Left colon (tissue), 2 donors: ENCODE measurements at places on chromosomes 7 and 10.

DNA sequence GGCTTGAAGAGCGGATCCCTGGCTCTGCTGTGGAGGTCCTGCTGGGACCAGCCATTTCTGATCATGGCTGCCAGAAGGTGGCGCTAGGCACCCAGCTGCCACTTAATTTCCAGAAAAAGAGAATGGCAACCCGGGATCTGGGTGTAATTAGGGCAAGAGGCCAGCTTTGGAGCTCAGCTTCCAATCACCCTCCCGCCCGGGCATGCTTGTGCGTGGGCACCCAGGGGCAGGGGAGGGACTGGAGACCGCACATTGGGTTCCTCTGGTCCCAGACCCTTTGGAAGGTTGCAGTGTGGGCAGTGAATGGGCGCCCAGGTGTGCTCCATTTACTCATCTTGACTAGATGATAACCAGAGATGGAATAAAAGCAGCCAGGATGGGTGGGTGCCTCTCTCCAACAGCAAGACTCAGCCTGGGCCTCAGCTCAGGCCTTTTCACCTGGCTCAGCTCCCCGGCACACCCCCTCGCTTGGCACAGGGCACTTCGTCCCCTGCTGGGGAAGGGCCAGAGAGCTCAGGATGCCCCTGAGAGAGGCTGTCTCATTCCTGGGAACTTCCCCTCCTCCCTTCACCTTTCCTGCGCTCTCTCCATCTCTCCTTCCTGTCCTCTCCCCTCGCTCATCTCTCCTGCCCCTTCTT lies 14.7 kb downstream of the FAM241B start:
- DNase-seq = peak; percentile 29

DNA sequence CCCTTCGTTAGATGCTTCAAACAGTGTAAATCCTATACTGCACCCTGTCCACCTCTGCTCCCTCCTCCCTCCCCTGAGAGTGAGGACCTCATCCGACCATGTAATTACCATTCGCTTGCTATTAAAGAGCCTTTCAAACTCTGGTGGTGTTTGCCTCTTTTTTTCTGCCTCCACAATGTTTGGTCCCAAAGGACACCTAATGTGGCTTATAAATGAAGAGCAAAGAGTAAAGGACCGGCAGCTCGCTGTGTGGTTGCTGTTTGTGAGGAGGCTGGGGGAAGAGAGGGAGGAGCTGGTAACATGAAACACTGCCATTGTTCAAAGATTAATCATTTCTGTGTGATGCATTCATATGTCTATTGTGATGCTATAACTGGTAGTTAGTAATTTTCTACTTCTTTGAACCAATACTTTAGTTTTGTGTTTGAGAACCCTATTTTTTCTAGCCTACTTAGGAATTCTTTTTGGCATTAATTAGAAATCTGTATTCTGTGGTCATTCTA lies 27.9 kb downstream of the MTURN start:
- DNase-seq = no peak

- DNase-seq = no peak
These were observed 77.6 kb downstream of the RNF216 start for GRCh38 chr7:5703572-5704533.

GRCh38 chr7:85695533-85695932 lies 508.7 kb upstream of the SEMA3D start:
- no peak for DNase-seq

GRCh38 chr7:2619116-2619515 lies 12.7 kb upstream of the TTYH3 start:
- no peak for DNase-seq

DNA sequence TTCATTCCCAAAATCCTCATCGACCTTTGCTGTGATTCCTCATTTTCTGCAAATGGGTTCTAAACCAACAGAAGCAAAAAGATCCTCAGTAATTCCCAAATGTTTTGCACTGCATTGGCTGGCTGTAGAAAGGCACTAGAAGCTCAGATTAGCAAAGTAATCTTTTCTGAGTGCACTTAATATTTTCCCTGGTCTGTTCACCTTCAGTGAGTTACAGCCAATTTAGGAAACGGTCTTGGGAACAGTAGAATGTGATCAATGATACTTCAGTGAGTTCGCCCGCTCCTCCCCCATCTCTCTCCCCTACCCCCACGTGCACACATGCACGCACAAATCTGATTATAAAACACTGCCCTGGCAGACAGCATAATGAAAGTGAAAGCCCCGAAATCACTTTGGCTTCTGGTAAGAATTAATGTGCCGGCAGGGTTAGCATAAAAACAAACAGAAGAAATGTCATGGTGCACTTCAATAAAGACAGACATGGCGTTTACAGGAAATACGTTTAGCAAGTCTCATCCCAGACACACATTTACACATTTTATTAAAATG lies 201.3 kb upstream of the CDCA7L start:
- no peak for DNase-seq

DNA sequence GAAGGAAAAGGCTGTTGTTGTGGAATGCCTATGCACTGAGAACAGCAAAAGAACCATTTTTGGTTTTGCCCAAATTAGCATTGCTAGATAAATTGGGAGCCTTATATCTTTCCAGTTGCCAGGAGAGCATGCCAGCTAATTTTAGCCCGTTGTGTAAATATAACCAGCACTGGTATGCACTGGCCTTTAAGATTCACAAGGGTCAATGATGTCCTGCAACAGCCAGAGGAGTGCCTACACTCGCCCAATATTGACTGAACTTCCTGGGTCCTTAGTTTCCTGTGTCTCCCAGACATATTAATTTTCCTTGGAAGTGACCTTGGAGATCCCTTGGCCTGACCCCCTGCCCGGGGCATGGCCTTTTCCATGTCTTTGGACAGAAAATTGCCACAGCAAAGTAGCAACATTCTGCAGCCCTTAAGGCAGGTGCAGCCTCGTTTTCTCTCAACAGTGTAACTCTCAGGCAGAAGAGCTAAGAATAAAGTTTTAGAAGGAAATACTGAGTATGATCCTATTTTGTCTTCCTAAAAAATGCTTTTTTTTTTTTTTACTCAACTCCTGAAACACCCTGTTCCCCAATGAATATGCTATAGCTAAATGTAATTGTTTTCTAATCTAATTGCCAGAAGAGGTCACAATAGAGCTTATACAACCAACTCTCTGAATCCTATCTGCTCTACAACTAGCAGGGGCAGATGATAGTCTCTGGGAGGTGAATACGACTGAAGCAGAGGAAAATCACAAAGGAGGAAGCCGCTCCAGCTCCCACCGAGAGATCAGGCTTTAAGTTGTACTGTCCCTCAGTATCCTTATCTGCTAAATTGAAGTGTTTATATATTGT lies 131.9 kb upstream of the PCGF5 start:
- DNase-seq = no peak

DNA sequence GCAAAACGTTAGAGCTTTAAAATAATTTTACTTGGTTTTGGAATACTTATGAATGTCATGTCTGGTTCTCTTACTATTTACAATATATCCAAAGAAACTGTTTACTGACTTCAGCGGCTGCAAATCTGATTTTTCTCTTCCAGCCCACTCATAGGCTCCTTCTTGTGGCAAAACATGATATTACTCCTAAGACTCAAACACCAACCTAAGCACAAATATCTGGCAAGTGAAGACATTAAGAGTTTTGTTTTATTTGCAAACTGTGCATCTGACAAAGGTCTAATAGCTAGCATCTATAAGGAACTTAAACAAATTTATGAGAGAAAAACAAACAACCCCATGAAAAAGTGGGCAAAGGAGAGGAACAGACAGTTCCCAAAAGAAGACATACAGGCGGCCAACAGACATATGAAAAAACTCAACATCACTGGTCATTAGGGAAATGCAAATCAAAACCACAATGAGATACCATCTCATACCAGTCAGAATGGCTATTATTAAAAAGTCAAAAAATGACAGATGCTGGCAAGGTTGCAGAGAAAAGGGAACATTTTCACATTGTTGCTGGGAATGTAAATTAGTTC lies 20.3 kb upstream of the GJC3 start:
- no peak for DNase-seq

DNA sequence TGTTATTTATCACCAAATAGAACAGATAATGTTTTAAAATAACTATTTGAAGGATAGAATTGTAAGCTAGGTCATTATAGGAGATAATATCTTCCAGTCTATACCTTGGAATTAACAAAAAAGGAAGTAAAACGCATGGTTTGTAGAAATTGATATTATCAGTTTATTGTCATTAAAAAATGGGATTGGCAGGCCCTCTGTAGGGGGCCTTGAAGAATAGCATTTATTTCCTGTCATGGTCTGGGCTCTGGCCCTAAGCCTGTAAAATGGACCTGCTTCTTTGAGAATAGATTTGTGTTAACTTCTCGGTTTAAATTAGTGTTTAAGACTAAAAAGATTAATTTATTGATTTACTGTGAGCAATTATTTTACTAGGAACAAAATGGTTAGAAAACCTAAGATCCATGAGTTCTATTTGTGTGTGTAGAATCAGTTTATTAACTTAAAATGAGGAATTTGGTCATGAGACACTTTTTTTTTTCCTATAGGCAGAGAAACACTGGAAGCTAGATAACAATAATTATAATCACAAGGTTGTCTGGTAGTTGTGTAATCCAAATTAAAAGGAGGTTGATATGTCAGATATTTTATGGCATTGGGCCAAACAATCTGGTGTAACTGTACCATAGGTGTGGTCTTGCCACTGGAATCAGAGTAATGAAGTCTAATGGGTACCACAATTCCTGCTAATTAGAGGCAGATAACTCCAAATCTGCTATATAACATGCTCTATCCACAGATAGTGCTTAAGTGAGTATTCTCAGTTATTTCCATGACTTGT lies 197.4 kb upstream of the FOXP2 start:
- DNase-seq = no peak

DNA sequence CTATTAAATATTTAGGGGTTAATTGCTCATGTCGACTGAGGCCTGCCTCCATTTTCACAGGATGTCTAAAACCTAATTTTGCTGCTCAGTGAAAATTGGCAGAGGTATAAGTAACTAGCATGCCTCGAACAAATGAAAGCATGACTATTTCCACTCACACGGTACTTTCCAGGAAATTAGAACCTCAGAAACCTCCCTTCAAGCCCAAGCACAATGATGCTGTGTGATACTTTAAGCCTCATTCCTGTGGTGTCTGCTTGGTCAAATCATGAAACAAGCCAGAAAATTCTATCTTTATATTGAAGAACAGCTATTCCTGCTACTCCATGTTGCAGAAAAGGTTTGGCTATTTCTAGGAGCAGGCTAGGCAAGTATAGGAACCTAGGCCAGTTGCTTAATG lies 203.0 kb downstream of the SORCS3 start:
- DNase-seq = no peak

GRCh38 chr7:94530109-94530508 lies 20.5 kb downstream of the CASD1 start:
- no peak for DNase-seq

DNA sequence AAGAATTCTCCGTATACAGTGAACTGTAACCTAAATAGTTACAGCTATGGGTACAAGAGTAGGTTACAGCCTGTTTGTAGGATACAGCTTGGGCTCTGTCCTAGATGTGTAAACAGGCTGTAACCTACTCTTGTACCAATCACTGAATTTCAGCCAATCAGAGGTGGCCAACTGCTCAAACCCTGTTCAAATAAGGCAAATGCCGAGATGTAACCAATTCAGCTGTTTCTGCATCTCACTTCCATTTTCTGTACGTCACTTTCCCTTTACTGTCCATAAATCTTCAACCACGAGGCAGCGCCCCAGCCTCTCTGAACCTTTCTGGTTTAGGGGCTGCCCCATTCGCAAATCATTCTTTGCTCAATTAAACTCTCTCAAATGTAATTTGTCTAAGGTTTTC lies 8.3 kb upstream of the MMP21 start:
- DNase-seq = no peak

DNA sequence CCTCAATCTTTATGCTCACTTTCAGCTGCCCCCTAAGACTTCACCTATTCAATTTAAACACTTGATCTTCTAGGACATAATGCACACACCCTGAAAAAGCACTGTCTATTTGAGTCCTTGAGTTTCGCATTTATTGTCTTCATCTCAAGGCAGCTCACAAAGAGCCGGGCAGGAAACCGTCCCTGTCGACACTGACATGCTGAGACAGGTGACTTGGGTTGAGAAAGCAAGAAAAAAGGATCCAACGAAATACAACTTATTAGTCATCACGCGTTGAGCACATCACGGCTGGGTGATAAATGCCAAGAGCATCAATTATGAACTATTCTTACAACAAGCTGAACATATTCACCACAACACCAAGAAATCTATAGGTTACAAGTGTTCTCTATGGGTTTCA lies 91.1 kb downstream of the CALN1 start:
- no peak for DNase-seq

DNA sequence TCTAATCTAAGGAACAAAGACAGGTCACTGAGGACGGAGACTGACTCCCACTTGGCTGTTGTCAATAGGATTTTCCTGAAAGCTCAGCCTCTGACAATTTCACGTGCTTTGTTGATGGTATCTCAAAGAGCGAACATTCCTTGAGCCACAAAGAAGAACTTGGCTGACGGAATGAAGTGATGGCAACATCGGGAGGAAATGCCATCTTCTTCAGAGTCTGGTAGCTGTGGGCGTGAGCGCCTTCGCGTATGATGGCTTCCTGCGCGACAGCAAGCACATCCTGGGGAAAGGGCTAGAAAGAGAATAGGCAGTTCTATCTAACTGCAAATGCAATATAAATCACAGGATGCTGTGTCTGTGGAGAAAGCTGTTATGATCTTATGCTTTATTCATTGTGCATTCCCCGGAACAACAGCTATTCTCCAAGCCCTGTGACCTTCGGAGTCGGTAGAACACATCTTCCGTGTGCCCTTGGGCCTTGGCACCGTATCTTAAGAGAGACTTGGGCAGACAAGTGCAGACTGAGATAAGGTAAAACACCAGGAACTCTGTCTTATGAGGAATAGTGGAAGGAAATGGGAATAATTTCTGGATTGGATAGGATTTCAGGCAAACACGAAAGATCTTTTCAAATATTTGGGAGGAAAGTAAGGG lies 19.6 kb upstream of the GTPBP4 start:
- DNase-seq = no peak

DNA sequence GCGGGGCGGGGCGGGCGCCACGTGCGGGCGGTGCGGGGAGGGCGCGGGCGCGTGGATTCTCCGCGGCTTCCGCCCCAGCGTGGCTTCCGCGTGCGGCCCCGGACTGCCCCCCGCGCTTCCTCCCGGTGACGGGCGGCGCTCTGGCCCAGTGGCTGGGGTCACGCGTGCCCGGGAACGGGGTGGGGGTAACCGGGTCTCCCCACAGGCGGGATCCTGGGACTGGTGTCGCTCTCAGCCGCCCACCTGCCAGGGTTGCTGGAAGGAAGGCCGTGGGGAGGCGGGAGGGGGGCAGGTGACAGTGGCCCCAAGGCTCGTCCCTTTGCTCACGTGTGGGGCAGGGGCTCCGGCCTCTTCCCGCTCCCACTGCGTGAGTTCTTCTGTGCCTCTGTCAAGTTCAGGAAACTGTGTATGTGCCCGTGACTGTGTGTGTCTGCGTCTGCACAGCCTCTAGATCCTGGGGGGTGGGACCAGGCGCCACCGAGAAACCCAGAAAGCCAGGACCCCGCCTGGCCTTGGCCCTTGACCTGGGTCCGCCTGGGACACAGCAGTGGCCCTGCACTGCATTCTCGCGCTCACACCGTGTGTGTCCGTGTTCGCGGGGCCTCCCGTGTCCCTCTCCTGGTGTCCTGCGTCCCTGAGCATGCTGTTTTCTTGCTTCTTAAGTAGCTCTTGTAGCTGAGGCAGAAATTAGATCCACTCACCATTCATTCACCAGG lies 919 bp downstream of the MAFK start:
- DNase-seq = peak; percentile 56
